HT1080 (cell line): ENCODE measurements at places on chromosomes 16 and 17.

DNA sequence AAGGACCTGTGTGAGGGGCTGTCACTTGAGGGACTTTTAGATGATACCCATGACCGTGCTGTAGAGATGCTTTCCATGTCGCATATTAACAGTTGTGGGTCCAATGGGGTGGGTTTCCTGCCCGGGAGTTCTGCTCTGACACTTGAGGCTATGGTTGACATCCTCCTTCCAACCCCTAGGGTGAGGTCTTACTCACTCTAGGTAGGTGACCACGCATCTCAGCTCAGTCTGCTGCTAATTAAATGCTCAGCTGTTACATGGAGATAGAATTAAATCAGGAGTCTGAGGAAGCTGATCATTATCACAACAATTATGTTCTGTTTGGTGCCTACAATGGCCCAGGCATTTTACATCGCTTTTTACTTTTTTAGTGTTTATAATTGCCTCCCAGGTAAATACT lies 40.2 kb downstream of the OSBPL7 start:
- no peak for DNase-seq

- no peak for DNase-seq
Measured at GRCh38 chr17:2034157-2034556, 4.2 kb downstream of the DPH1 start.

GRCh38 chr17:42311240-42312034 lies 23.1 kb downstream of the STAT5A start:
- DNase-seq: no peak

DNA sequence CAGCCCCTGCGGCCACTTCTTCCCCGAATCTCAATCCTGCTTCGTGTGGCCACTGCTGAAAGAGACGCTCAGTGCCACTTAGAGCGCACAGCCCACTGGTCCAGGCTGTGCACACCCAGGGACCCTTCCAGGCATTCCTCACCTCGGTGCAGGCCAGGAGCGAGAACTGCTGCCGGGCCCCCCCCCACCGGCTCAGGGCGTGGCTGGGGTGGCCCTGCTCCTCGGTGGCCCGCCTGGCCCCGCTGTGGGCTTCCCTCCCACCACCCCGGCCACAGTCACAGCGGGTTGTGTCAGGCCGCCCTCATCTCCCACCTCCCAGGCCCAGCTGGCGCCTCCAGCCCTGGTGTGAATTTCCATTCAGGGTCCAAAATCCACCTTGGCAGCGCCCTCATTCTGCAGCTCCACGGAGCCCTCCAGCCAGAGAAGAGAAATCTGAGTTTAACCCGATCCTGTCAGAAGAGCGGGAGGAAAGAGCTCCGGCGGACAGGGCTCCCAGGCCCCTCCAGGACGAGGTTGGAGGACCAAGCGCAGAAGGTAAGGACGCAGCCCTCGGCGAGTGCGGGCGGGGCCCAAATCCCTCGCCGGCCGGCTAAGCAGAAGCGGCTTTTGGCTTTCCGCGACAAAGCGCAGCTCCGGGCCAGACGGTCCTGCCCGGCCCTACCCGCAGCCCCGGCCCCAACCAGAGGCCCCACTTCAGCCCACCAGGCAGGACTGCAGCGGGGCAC lies 12.0 kb downstream of the TBC1D16 start:
- DNase-seq: no peak

DNA sequence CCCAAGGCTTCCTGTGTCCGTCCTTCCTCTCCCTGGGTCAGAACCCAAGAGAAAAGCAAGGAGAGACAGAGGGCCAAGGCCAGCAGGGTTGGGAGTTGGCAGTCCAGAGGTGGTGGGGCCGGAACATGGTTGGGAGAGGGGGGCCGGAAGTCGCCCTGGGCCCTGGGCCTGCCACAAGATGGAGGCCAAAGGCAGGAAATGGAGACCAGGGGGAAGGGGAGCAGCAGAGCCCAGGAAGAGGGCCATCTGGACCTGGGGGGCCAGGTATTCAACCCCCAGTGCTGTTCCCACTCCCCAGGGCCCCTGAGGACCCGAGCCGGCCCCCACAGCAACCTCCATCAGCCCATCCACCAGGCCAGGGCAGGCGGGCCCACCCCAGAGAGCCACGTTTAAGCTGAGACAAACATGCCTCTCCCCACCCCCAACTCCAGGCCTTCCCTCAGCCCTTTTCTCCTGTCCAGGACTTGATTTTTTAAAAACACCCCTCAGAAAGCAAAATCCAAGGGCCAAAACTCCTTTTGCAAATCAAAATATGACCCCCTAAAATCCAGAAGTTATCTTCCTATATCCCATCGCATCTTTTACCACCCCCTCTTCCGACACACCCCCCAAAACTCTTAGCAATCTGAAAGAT lies 4.4 kb upstream of the BCL6B start:
- no peak for DNase-seq

GRCh38 chr16:48444574-48444973 lies 59.4 kb upstream of the SIAH1 start:
- DNase-seq: peak; percentile 92

DNA sequence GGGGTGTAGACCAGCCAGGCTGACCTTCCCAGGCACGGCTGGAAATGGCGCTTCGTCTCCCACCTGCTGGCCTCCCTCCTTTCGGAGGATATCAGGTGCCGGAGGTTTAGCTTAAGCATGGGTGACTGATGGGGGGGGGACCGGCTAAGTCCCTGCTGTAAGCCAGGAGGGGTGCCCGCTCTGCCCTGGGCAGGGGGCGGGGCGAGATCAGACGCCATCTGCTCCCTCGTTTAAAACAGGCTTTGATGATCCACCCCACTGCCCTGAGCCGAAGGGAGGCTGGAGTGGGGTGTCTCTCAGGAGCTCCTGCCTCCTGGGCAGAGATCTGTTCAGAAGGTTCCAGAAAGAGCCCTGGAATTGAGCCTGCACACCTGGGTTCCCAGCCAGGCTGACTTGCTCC lies 26.0 kb downstream of the C16orf74 start:
- no peak for DNase-seq

- no peak for DNase-seq
Measured at GRCh38 chr17:33126086-33126485, 134.4 kb downstream of the SPACA3 start.

GRCh38 chr16:11976850-11977375 lies 379 bp downstream of the SNX29 start:
- no peak for DNase-seq

GRCh38 chr17:52106638-52107261 lies 51.8 kb downstream of the CA10 start:
- peak; percentile 39 for DNase-seq

- DNase-seq: no peak
Measured at GRCh38 chr17:79952265-79952877, 83.3 kb downstream of the TBC1D16 start.

GRCh38 chr16:80591071-80591915 lies 50.5 kb downstream of the DYNLRB2 start:
- DNase-seq: no peak

DNA sequence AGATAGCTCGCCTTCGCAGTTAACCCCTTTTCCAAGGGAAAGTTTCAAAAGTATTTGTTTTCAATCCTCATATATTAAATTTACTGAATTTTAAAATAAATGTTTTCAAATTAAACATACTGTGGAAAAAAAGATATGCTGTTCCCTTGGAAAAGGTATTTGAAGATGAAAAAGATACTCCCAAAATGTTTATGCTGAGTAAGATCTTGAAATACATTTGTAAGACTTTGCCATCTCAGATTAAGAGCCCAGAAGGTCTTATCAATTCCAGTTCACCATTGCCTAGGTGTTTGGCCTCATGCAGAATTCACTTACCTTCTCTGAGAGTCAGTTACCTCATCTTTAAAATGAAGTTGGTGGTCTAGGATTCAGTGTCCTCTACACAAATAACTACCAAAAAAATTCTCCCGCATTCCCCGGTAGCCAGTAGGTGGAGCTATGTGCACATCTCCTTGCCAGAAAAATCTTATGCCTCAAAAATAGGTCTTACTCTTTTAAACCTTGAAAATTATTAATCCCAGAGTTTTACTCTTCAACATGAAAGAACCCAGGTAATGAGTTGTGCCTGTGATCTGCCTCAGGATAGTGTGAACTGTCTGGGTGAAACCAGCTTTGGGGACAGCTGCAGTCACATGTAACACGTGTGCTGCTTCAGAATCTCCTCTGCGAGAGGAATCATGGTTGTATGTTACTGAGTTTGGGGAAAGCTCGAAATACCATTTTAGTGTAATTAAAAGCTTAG lies 178.3 kb downstream of the MRTFB start:
- peak; percentile 40 for DNase-seq

DNA sequence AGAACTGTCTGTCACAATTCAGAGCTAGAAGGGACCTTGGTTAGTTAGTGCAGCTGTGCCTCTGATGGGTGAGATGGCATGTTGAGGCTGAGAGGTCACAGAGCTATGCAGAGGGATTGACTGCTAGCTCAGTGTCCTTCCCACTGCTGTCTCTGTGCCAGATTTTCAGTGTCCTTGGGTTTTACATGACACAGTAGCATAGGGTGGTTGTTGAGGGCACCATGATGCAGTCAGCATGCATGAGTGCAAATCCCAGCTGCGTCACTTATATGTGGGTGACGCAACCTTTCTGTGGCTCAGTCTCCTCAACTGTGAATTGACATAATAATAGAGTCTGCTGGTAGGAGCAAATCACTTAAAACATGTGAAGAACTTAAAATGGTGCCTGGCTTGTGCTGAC lies 2.7 kb downstream of the MT1A start:
- no peak for DNase-seq

- no peak for DNase-seq
Measured at GRCh38 chr16:3074860-3075522, 9.6 kb downstream of the IL32 start.

DNA sequence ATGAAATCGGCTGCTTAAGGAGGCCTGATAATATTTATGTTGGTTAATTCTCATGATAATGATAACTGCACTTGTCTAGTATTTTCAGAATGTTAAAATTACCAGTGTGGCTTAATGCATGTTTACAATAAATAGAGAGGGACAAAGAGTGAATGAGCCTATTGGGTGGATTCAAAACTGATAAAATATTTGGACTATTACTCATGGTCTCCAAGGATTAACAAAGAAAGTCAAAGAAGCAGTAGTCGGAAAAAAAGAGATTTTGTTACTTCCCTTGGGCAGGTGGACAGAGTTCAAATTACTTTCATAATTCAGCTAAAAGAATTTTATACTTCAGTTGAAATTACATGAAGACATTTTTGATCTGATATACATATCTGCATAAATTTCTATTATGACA lies 258.2 kb upstream of the PMFBP1 start:
- DNase-seq: no peak

DNA sequence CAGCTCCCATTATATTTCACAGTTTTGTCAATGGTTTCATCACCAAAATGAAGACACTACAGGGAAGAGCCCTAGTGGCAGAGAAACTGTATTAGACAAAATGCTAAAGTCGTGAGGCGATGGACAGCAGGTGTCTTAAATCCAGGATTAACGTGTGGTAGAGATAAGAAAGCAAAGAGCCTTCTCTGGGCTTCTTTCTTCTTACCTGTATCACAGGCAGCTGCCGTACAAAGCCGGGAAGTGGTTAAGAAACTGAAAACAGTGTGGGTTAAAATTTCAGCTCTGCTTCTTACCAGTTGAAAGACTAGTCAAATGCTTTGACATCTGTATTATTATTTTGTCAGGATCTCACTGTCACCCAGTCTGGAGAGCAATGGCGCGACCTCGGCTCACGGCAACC lies 98.2 kb upstream of the NUDT7 start:
- DNase-seq: no peak

GRCh38 chr17:72387487-72387886 lies 266.7 kb downstream of the SOX9 start:
- DNase-seq: peak; percentile 84

DNA sequence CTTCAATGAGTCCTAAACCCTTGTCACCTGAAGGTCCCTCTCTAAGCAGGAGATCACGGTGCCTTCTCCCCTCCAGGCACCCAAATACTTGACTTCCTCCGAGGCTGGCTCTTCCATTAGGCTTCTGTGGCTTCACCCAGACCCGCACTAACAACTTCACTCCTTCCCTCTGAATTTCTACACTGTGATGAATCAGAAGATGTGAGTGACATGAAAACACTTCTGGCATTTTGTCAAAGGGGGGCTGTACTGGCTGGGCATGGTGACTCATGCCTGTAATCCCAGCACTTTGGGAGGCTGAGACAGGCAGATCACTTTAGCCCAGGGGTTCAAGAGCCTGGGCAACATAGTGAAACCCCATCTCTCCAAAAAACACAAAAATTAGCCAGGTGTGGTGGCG lies 72.6 kb upstream of the CNEP1R1 start:
- DNase-seq: peak; percentile 66

DNA sequence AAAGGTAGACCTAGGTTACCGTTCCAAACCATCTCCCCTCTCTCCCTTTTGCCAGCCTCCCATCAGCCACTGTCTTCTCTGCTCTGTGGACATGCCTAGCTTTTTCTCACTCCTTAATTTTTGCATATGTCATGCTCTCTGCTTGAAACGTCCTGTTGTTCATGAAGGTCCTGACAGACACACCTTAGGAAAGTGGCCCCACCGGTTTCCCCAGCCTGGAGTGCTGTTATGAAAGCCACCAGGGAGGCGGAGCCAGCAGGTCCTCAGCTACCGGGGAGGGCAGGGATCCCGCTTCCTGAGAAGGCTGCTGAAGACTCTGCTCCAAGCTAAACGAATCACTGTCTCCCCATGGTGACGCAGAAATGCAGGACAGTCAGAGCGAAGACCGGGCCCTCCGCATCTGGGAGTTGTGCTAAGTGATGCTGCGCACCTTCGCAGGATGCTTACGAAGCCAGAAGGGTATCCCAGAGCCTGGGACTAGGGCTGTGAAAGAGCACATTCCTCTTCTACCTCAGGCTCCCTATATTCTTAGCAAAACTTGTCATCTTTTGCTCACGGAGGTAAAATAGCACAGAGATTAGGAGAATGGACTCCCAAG lies 2.3 kb upstream of the SLC16A11 start:
- DNase-seq: peak; percentile 18

DNA sequence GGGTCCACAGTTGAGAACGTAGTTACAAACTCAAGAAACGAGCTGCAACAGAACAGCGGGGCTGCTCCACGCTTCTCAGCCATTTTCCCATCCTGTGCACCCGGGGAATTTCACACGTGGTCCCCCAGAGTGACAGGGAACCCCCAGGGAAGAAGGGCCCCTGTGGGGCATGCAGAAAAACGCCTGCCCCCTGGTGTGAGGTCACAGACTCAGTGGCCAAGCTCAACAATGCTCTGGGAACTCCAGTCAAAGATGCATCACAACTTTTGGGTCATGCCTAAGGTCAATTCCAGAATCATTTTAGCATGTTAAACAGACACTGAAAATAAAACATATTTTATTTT lies 115.4 kb downstream of the ZNF778 start:
- DNase-seq: no peak

GRCh38 chr16:471353-472198 lies 46.1 kb downstream of the RAB11FIP3 start:
- no peak for DNase-seq

GRCh38 chr17:40399185-40399584 lies 18.5 kb downstream of the TOP2A start:
- DNase-seq: peak; percentile 52

GRCh38 chr17:3884188-3884587 lies 8.7 kb downstream of the CAMKK1 start:
- DNase-seq: no peak

GRCh38 chr16:73796241-73796640 lies 500.4 kb upstream of the PSMD7 start:
- no peak for DNase-seq

DNA sequence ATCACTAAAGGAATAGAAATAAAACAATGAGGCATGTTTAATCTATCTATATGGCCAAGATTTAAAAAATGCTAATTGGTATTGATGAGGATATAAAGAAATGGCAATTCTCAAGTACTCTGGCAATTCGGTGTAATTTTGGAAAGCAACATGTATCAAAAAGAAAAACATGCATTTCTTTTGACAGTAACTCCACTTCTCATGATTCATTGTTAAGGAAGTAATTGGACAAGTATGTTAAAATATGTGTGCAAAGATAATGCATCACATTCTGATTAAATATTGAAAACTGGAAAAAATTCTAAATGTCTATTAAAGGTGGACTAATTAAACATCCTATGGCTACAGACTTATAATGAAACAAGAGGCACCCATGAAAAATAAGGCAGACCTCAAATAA lies 81.2 kb downstream of the CREBBP start:
- no peak for DNase-seq
